Mesenteric fat pad (tissue), 1 donor: ENCODE measurements at places on chromosomes 2 and 18. TPM values are rescaled to one million over a fixed set of nuclear protein-coding genes. Genes with fewer than 3 reads are reported as not detected.

SIX3 gene
- not detected for total RNA-seq

IL36G gene
- not detected for total RNA-seq

IDH1 gene
- 126 TPM for total RNA-seq

MAL gene
- not detected for total RNA-seq

DSC2 gene
- 11.9 TPM for total RNA-seq

TXNDC2 gene
- 0.22 TPM for total RNA-seq

IAH1 gene
- total RNA-seq = 59.7 TPM

GKN1 gene
- not detected for total RNA-seq

LYG1 gene
- total RNA-seq = 1.1 TPM

PCARE gene
- 0.06 TPM for total RNA-seq

PSMA8 gene
- total RNA-seq = not detected
